Stimulated activated CD4-positive, alpha-beta T cell treated with anti-CD3 and anti-CD28 coated beads, TNF-alpha, amount 100 ng/mL, for 24 hours (primary cell): ENCODE measurements at places on chromosomes 4 and X.

GRCh38 chr4:84159762-84160161 is 339.3 kb downstream of the NKX6-1 start:
- no peak for DNase-seq

DNA sequence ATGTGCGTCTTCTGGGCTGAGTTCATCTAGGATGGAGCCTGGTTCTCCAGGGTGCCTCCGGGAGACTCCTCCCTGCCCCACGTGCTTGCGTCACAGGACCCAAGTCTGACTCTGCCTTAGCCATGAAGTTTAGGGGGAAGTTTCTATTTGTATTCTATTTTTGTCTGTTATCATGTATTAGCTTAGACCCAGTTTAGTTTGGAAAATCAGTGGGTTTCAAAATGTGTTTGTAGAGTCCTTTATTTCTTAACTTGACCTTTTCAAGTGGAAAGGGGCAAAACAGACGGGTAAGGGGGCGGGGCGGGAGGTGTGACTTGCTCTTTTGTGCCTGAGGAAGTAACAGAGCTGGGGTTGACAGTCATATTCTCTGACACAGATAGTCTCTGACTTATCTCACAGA is 86.0 kb downstream of the HTT start:
- DNase-seq, result no peak

- no peak for DNase-seq
Observed at GRCh38 chr4:68736813-68737212, 66.4 kb upstream of the UGT2B15 start.

DNA sequence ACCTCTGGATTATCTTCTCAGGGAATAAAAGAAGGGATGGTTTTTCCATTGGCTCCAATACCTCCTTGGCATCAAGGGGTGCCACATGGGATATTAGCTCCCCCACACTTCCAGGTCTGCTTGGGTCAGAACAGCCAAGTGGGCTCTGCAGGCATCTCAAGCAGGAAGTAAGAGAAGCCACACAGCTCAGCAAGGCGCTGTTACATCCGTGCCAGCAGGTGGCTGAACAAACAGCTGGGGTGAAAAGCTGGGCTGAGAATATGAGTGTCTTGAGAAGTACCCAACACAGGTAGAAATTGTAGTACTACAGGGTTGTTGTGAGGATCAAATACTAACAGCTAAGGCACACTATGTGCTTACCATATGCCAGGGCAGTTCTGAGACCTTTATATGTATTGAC is 76.7 kb upstream of the TMEM150C start:
- no peak for DNase-seq

GRCh38 chr4:182593402-182593801 is 323.8 kb downstream of the DCTD start:
- DNase-seq, result no peak

GRCh38 chrX:75547783-75548182 is 24.9 kb upstream of the ZDHHC15 start:
- DNase-seq, result no peak

DNA sequence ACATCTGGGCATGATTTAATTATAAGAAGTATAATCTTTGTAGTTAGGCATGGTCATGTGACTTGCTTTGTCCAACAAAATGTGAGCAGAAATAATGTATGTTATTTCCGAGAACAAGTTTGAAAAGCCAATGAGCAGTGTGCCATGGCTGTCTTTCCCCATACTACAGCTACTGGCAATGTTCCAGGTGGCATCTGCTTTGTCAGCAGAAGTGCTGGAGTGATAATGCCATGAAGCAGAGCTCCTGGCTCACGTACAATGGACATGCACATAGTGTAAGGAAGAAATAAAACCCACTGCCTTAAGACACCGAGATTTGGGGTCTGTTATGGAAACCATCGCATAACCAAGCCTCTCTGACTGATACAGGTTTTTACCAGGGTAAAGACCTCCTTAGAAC is 212.6 kb upstream of the RASGEF1B start:
- DNase-seq, result no peak

- DNase-seq, result no peak
Observed at GRCh38 chrX:132267392-132267791, 48.1 kb upstream of the RAP2C start.

DNA sequence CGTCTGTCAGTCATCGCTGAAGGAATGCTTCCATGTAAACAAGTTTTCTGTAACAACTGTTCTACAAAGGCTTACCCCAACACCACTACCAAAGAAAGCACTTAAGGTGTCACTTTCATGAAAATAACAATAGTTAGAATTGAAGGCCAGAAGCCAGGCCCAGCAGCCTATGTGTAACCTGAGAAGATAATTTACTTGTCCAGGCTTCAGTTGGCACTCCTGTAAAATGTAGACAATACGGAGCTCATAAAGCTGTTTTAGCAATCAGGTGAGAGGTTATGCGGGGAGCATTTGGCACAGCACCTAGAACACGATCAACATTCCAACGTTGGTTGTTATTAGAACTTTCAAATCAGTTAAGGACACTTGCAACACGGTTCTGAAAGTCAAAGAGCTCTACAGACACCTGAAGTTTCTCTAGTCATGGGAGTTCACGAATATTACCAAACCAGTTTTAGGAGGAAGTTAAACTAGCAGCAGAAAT is 15.7 kb downstream of the ADGRA3 start:
- no peak for DNase-seq

- DNase-seq, result no peak
Observed at GRCh38 chr4:76996445-76996844, 46.9 kb downstream of the SEPTIN11 start.

DNA sequence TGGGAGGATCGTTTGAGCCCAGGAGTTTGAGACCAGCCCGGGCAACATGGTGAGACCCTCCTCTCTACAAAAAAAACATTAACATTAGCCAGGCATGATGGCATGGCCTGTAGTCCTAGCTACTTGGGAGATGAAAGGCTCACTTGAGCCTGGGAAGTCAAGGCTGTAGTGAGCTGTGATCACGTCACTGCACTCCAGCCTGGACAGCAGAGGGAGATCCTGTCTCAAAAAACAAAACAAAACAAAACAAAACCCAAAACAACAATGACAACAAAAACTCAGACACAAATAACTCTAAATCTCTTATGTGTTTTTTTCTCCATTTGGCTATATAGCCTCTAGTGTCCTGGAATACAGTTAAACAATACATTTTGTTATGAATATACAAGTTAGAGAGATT is 127.3 kb upstream of the STK26 start:
- DNase-seq, result no peak

DNA sequence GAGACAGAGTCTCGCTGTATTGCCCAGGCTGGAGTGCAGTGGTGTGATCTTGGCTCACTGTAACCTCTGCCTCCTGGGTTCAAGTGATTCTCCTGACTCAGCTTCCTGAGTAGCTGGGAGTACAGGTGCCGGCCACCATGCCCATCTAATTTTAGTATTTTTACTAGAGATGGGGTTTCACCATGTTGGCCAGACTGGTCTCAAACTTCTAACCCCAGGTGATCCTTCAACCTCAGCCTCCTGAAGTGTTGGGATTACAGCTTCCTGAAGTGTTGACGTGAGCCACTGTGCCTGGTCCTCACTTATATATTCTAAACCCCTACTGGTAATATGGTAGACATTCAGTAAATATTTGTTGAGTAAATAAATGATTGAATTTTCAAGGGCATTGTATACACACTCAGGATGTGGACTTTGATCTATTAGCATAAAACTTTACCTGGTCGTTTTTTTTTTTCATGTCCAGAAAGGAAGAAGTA is 33.0 kb downstream of the MTHFD2L start:
- DNase-seq, result no peak

GRCh38 chr4:4521731-4522130 is 20.1 kb downstream of the STX18 start:
- no peak for DNase-seq

GRCh38 chr4:48944756-48945241 is 38.2 kb upstream of the OCIAD2 start:
- no peak for DNase-seq

DNA sequence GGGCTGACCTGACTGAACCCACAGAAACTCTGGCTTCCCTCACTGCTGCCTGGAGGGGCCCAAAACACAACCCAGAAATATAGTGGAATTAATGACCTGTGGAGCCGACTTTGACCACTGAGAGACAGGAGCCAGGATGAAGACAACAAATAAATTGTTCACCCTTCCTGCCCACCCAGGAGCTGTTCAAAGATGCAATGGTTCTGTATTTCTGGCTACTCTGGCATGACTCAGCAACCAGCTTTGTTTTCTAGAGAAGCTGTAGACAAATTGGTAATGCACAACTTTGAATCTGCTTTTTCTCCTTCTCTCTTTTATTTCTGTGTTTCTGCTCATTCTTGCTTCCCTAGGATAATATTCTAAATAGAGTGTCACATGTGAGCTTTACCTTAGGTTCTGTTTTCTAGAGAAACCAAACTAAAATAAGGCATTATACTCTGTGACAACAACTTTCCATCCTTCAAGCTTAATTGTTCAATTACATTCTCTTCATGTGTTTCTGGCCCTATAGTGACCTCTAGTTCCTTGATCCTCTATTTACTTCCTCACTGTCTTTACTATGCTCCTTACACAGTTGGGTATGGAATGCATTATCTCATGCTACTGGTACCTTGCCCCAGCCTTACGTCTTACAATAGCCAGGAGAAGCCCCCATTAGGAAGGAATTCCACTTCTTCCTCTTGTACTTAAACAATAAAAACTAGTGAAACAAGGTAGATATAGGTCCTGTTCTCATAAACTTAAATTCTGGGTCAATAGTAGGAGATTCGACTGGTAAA is 6.5 kb upstream of the PRKG2 start:
- DNase-seq, result no peak

- no peak for DNase-seq
Observed at GRCh38 chr4:15238720-15239119, 189.1 kb upstream of the C1QTNF7 start.

DNA sequence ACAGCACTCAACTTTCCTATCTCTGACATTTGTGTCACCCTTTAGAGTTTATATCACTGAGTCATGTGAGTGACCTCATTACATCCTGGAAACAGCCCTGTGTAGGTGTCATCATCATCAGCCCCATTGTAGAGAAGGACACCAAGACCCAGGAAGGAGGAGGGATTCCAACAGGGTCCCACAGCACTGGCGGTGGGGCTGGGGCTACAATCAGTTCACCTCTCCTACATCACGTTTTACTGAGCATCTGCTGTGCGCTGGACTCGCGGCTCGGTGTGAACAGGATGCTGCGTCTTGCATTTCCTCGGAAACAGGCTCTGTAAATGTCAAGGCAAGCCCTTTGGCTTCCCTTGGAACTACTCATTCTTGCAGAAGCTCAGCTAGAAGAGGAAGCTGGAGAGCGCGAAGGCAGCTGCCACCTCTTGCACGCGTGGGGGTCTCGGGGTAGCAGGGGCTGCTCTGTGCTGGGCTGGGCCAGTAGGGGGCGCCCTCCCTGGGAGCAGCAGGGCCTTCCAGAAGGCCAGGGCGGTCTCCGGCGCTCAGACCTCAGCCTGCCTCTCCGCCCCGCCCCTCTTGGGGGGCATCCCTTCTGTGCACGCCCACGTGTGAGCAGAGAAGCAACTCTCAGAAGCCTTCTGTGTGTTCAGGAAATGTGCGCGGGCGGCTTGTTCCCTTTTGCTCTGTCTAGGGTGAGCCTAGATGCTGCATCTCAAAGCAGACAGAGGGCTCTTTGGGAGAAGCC is 29.0 kb downstream of the REELD1 start:
- DNase-seq, result peak; percentile 71

DNA sequence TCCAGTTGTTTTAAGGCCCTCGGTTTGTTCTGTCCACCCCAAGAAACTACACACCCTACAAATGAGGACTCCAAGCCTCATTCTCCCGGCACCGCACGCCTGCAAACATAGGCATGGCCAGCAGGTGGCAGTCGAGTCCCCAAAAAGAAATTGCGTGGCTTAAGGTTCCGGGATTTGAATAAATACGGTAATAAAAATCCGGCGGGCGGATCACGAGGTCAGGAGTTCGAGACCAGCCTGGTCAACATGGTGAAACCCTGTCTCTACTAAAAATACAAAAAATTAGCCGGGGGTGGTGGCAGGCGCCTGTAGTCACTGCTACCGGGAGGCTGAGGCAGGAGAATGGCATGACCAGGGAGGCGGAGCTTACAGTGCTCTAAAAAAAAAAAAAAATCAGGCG is 21.8 kb upstream of the CSF2RA start:
- peak; percentile 82 for DNase-seq

DNA sequence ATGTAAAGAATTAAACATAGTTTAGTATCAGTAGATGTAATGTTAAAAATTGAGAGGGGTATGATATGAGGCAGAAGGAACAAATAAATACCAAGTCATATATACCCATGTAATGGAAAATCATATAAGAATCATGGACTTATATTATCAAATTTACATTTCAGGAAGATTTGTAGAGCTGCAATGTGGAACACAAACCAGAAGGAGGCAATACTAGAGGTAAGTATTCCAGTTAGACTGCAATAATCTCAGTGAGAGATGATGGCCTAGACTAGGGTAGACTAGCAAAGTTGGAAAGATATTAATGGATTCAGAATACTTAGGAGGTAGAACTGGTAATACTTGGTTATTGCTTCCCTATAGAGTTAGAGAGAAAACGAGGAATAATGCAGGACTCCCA is 603.0 kb upstream of the KLHL4 start:
- no peak for DNase-seq

- DNase-seq, result no peak
Observed at GRCh38 chr4:76772498-76773106, 125.3 kb downstream of the SOWAHB start.

GRCh38 chrX:154372612-154373022 is 1.8 kb downstream of the FLNA start:
- peak; percentile 42 for DNase-seq

DNA sequence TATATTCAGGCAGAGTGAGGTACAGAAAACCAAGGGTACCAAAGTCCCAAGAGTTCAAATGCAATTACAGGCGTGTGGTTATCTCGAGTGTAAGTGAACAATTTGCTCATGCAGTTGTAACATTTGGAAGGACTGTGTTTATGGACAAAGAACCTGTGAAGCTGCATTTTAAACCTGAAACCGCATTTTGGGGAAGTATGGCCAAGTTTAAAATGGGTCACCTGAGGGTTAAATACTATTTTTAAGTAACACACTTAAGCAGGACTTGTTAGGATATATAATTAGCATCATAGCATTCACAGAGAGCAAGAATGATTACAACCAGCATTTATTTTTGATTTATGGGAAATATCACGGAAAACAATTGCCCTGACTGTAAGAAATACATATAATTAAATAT is 79.1 kb upstream of the LCORL start:
- DNase-seq, result no peak

DNA sequence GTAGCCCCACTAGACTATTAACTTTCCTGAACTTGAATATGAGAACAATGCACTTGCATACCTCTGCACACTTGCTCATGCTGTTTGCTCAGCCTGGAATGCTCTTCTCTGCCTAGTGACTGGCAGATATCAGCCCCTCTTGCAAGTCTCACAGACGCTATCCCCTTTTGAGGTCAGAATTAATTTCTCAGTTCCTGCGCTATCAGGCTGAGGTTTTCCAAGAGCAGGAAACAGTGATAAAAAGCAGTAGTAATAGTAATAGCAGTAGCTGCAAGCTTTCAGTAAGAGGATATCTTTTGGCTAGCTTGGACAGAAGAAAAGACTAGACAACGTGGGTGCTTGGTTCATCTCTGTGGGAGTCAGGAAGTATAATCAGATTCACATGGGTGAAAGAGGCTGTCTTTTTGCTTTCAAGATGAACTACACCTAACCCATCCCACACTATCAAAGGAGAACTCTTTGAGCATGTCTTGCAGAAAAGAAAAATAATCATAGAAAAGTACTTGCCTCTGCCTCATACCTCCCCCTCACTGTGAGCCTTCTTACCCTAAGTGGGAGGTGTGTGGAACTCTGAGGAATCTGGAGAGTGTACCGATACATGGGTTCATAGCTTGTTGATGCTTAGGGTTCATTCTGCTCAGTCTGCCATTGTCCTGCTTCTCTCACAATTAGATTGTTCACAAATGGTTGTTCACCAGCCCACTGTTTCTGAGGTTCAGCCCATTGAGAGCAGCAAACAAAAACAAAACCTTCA is 11.3 kb upstream of the DRP2 start:
- no peak for DNase-seq
